ENCODE measurements at places on chromosomes 5 and 9.

DNA sequence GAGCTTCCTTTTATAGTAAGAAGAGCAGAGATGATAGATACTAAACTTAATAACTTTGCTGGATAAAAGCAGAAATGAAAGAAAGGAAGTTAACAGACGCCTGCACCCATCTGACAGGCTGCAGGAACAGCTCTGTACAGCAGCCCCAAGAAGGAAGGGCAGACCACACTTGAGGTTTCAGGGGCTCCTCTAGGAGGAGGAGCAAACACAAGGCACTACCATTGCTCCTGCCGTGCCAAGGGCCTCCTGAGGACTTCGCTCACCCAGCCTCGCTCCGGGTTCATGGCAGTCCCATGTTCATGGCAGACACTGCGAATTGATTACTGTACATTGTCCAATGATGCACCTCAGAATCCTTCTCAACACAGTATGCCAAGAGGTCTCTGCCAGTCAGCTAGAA is 85.1 kb downstream of the AMBP start:
- no peak for DNase-seq

GRCh38 chr5:99033014-99033900 is 104.5 kb upstream of the CHD1 start:
- DNase-seq: peak; percentile 33

DNA sequence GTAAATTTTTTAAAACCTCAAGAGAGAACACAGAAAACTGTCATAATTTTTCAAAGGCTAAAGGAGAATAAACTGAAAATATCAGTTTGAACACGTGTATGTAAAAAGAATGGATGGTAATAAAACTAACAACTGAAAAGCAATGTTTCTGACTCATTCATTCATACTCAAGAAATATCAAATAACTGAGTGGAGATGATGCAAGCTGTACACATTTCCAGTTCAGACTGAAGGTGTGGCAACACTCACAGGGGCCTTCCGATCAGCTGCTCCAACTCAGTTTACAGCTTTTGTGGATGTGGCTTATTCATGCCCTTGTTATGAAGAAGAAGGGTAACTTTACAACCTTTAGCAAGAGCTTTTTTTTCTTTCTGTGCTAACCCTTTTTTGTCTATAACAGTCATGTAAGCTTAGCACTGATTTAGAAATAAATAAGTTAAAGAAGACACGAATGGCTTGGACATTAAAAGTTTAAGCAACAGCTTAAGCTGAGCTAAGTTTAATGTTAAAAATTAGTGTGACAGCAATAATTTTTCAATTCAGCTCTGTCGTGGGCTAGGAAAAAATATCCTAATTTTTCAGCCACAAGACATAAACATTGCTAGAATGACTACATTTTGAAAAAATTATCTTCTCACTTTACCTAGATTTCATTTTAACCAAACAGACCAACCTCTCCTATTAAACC is 453.5 kb downstream of the RAB3C start:
- peak; percentile 57 for DNase-seq

DNA sequence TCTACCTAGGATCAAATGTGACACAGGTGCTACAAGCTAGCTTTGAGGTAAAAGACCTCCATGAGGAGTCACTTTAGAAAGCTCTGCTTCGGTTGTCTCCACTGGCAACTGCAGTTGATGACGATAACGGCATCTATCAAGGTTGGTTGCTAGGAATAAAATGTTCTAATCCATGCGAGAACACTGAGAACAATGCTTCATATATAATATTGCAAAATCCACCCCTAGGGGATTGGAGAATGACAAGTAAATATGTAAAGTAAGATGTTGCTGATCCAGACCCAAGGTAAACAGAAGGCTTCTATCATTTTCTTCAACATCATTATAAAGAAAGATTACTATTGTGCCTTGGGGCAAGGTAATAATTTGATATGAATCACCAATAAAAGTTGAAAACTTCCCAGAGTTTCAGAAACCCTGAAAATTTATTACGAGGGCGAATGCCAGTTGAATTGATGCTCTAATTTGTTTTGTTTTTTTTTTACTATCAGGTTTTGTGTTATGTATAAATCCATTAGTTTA is 1003.4 kb downstream of the CDH18 start:
- DNase-seq: no peak

DNA sequence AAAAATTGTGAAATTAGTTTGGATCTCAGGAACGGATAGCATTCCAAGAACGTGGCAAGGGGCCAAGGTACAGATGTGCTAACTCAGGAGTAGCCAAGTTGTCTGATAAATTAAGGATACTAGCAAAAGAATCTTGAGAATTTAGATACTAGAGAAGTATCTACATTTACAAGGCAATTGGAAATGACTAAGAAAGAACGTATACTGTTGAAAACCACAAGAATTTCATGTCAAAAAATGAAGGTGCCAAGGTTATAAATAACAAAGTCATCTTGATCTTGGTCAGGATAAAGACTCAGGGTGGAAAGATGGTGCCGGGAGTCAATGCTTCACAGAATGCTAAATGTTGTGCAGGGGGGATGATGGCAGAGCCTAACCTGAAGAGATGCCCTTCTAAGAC is 19.2 kb downstream of the CAPSL start:
- no peak for DNase-seq

- DNase-seq: no peak
These were observed 65.5 kb downstream of the MCTP1 start for GRCh38 chr5:95219411-95219810.

DNA sequence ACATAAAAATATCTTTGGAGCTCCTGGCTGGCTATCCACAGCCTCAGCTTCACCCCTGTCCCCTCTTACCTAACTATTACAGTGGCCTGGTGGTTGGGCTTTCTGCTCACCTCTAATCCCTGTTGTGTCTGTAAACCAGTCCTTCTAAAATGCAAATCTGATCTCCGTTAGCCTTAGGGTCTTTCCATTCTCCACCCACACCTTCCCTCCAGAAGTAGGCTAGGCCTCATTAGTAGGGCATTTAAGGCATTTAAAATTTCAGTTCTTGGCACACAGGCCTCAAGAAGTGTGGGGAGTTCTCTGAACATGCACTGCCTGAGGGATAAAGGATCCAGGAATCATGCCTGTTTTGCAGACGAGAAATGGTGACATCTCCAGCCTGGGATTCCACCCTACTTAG is 26.4 kb upstream of the STC2 start:
- DNase-seq: no peak

DNA sequence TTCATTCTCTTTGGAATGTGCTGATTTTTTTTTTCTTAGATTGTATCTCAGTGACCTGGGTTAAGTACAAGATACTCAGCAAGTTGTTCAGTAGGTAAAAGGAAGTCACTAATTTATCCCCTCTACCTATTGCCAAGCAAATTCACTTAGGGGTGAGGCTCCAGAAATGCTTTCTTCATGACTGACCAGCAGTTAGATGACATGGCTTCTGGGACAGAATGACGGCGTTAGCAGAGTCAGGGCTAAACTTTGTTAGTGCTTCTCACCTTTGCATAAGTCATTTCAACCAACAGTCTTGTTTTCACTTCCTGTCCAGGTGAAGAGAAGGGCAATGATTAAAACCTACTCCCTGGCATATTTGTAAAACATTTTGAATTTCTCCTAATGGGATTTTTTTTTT is 20.2 kb upstream of the MTAP start:
- DNase-seq: no peak

- peak; percentile 21 for DNase-seq
These were observed 9.1 kb downstream of the FBP2 start for GRCh38 chr9:94584555-94584954.

DNA sequence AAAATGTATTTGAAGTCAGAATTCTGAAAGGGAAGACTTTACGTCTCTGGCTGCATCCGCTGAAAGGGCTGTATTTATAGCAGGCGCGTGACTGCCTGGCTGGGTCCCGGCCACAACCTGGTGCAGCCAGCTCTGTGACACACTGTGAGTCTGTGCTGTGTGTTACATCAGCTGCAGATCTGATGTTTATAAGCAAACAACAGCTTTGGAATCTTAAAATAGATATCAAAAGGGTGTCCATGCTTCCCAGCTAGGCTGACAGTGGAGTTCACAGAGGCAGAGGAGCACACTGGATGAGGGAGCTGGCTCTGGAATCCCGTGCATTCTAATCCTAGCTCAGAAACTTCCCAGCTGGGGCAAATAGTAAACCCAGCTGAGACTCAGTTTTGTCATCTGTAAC is 433.4 kb upstream of the BRINP1 start:
- DNase-seq: no peak
